ENCODE measurements at places on chromosomes 3 and 15.

- DNase-seq: no peak
- no peaks in the 10 kb centered on the region for H3K36me3 ChIP-seq
- no peak within 1 kb of the TSS for H3K27ac ChIP-seq
- H3K4me3 ChIP-seq: peak within 1 kb of the TSS; percentile 68
- peaks cover 23% of the 10 kb centered on the region for H3K4me1 ChIP-seq
These were observed at the start of gene SLC35G2 for GRCh38 chr3:136818769-136819391. Gene SLC35G2 (plus strand): TSS chr3:136819126. CDS start chr3:136854461, 35,335 bp downstream.

DNA sequence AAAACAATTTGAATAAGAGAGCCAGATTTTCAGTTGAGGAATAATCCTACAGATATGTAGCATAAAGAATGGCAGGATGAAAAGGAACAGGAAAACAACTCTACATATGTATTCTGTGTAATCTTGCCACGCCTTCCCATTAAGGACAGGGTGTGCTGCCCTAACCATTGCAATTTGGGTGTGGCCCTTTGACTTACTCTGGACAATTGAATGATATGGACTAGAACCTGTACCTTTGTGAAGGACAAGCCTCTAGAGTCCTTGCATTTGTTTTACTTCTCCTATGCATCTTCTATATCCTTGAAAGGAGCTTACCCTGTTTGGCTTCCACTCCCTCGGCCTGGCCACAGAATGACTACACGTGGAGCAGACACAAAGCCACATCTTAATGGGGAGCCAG, 1261.6 kb upstream of the GBE1 start:
- H3K27me3 ChIP-seq: no peaks in the 10 kb centered on the region
- no peaks in the 10 kb centered on the region for H3K4me1 ChIP-seq
- H3K4me3 ChIP-seq: no peak overlapping the region
- no peak overlapping the region for H3K27ac ChIP-seq
- no peaks in the 10 kb centered on the region for H3K36me3 ChIP-seq

DNA sequence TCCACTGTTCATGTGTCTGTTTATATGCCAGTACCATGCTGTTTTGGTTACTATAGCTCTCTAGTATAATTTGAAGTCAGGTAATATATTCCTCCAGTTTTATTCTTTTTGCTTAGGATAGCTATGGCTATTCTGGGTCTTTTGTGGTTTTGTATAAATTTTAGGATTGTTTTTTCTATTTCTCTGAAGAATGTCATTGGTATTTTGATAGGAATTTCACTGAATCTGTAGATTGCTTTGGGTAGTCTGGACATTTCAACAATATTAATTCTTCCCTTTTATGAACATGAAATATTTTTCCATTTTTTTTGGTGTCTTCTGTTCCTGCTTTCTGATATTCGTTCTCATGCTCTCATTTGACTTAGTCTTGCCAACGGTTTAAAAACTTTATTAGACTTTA, 39.6 kb downstream of the GREM1 start:
- H3K4me1 ChIP-seq: no peaks in the 10 kb centered on the region
- no peaks in the 10 kb centered on the region for H3K36me3 ChIP-seq
- DNase-seq: no peak

GRCh38 chr15:72559781-72560180, 85.7 kb downstream of the ARIH1 start:
- H3K4me3 ChIP-seq: no peak overlapping the region
- no peak for DNase-seq
- H3K27me3 ChIP-seq: no peaks in the 10 kb centered on the region
- H3K36me3 ChIP-seq: peaks cover 73% of the 10 kb centered on the region
- no peak overlapping the region for H3K27ac ChIP-seq
